D721Med (cell line): ENCODE measurements at places on chromosomes 5 and 9.

GRCh38 chr5:100706776-100707175 lies 171.6 kb downstream of the FAM174A start:
- DNase-seq = no peak

GRCh38 chr5:175642998-175643397 lies 14.9 kb upstream of the HRH2 start:
- DNase-seq = no peak

- no peak for DNase-seq
Observed at GRCh38 chr5:43065948-43066798, 26.1 kb upstream of the ANXA2R start.

- no peak for DNase-seq
Observed at GRCh38 chr9:33049680-33050361, 24.7 kb downstream of the DNAJA1 start.

DNA sequence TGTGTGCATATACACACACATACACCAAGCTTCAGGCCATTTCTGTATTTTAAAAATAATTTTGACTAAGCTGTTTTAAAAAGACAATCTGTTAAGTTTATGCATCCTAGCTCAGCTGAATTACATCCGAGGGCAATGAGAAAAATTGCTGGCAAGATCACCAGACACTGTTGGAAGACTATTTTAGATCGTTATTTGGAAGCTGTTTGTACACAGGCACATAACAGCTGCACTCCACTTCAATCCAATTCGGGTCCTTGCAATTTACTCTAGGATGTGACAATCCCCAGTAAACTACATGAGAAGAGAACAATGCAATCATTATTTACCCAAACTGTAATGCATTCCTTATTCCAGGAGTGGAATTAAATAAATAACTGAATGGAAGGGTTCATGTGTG lies 79.3 kb upstream of the RASA1 start:
- no peak for DNase-seq
